ENCODE measurements at places on chromosomes 13 and 19.

GRCh38 chr19:18156268-18156667, 3.3 kb downstream of the PIK3R2 start:
- DNase-seq, result no peak

- DNase-seq, result no peak
These were observed 32.8 kb upstream of the URI1 start for GRCh38 chr19:29908963-29909944.

DNA sequence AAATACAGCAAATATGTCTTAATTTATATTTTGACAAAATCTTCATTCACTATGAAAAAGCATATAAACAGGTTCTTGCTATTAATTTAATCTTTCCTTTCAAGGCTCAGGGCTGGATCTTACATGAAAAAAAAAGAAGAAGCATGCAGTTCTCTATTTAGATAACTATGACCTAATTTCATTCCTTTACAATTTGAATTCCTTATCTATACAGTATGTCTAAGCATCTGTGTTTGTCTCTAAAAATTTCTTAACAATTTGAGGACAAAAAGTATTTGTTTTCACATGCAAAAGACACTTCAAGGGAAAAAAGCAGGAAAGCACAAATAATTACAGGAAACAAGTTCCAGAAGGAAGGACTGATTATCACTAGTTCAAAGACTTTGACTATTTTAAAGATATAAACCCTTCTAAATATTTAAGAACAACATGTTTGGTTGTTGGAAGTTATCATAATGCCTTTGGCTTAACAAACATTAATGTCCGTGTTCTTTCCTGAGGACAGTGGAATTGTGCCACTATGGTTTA, 157.5 kb downstream of the TBC1D4 start:
- DNase-seq, result no peak

DNA sequence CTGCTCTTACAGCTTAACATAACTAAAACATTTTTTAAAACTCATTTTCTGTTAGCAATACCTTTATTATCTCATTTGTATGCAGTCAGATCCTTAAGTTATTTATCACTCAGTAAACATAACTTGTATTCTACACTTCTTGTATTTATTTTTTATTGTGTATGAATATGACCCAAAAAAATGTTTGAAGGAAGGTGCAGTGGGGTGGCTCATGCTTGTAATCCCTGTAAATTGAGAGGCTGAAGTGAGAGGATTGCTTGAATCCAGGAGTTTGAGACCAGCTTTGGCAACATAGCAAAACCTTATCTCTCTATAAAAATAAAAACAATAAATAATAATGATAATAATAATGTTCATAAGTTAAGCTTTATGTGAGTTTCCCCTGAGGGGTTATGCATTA, 1004.8 kb downstream of the SLITRK5 start:
- no peak for DNase-seq

GRCh38 chr19:9883231-9883758, 48.2 kb downstream of the PIN1 start:
- DNase-seq, result no peak

DNA sequence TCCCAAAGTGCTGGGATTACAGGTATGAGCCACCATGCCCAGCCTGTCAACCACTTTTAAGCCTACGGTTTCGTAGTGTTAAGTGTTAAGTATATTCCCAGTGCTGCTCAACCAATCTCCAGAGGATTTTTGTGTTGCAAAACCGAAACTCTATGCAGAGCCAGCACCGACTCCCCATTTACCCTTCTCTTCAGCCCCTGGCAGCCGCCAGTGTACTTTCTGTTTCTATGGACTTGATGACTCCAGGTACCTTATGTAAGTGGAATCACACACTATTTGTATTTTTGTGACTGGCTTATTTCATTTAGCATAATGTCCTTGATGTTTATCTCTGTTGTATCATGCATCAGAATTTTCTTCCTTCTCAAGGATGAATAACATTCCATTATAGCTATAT, 1.1 kb downstream of the SULT2A1 start:
- no peak for DNase-seq

DNA sequence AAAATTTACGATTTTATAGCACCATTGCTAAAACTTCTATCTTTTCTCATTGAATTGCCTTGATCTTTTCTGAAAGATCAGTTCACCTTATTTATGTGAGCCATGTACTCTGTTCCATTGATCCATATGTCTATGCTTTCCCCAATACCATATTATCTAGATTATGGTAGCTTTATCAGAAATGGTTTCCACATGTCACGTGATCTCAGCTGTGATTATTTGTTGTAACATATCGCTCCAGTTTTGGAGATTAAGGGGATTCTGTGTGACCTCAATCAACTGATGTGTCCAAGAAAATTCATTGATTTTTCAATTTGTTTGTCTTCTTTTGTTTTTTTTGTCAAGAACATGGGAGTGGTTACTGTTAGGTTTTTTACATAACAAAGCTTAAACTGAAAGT, 1114.5 kb upstream of the ATXN8OS start:
- no peak for DNase-seq

GRCh38 chr13:44540761-44541434, 35.2 kb downstream of the TSC22D1 start:
- DNase-seq, result no peak

DNA sequence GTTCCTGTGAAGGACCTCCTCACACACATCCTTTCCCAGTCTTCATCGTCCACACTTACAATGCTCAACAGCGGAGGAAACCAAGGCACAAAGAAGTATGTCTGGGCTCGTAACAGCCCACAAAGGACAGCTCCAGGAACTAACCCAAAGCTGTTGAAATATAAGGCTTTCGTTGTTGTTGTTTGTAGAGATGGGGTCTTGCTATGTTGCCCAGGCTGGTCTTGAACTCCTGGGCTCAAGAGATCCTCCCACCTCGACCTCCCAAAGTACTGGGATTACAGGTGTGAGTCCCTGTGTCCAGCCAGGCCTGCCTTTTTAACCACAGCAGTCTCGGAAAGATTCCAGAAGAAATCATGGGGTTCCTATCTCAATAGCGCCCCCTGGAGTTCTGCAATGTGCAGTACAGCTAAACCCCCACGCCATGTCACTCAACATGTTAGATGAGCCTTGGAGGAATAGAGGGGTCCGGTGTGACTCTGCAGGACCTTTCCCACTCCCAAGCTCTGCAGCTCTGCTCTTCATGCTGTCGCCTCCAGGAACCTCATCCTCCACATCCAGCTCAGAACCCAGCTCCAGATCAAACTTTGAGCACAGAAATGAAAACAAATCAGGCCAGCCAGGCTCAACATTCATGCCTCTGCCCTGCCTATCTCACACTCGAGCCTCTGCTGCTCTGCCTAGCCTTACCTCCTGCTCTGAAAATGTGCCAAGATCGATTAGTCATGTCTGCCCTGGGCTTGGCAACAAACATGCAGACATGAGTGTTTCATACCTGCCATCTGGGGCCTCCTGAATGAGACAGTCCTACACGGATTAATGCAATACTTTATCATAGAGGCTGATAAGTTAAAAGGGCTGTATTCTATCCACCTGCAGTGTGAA, 7.5 kb downstream of the PLA2G4C start:
- no peak for DNase-seq

DNA sequence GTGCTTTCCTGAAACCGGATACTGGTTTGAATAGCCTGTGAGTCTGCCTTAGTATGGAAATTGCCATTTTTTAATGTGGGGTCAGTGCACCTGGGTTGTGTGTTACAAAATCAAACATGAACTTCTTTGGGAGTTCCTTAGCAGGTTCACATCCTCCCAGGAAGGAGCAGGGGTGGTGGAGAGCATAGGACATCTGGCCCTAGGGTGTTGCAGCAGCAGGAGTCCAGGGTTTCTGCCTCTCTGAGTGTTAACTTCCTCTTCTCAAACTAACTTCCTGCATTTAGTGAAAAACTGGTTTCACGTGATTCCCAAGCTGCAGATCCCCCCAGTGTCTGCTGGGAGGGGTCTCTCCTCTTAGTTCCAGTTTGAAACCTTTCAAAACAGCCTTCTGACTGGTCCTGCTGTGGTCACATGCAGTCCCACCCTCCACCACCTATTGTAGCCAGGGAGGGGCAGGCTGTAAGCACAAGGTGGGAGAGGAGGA, 7.2 kb downstream of the RNASEH2B start:
- no peak for DNase-seq

DNA sequence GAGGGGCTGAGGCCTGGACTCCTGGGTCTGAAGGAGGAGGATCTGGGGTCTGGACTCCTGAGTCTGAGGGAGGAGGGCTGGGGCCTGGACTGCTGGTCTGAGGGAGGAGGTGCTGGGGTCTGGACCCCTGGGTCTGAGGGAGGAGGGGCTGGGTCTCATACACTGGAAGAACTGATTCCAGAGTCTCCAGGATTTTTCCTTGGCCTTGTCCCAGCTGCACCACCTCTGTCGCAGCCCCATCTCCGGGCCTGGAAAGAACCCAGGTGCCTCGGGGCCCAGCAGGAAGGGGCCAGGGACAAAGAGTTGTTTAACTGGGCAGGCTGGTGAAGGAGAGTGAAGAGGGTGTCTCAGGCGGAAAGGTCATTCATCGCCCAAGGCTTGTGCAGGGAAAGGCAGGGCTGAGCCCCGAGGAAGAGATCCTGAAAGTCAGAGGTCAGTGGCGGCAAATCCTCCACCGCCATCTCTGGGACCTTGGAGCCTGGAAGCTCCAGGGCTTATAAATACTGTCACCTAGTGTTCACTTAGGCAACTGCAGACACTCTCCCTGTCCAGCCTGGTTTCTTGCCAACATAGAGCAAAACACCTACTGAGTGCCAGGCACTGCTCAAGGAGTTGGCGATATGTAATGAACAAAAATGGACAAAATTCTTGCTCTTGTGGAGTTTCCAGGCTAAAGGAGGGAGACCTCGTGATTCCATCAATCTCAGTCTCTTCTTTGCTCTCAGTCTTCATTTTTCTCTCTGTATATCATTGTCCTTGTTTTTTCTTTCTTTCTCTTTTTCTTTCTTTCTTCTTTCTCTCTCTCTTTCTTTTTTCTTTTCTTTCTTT, 4.4 kb upstream of the KCNN4 start:
- DNase-seq, result no peak

GRCh38 chr19:20333508-20333907, 166.5 kb downstream of the ZNF486 start:
- no peak for DNase-seq

DNA sequence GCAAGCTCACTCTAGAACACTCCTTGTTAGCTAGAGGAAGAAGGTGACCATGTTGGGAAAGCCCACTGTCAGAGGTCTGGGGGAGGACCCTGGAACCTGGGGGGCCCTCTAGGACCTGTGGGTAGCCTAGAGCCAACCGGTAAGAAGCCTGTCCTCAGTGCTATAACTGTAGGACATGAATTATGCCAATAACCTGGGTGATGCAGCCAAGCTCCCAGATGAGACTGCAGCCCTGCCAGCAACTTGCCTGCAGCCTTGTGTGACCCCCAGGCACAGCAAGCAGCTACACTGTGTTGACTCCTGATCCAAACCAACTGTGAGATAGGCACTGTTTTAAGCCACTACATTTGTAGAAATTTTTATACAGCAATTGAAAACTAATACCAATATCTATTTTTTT, 122.3 kb downstream of the MIPEP start:
- no peak for DNase-seq

DNA sequence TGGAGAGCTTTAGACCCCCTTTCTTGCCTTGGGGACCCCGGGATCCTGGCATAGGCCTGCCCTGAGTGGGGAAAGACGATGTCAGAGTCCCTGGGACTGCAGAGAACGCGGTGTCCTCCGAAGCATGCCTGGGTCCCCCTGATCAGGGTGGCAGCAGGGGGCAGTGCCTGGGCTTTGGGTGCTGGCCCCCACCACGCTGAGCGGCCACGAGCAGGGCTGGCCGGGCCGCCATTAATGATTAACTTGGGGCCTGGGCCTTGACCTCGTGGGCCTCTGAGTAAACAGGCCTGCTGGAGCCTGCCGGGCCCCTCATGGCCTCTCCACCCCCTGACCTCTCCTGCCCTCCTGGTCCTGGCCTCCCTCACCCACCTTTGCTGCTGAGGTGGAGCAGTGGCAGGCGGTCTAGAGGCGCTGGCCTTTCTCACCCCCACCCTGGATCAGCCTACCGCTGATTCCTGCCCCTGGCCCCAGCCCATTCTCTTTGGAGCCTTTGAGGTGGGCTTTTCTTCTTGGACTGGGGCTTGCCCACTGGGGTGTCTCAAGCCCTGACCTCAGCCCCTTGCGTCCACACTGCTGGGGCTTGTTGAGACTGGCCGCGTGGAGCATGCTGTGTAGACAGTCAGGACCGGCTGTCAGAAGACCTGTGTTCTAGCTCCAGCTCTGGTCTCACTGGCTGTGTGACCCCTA, 26.3 kb downstream of the CEBPA start:
- no peak for DNase-seq

DNA sequence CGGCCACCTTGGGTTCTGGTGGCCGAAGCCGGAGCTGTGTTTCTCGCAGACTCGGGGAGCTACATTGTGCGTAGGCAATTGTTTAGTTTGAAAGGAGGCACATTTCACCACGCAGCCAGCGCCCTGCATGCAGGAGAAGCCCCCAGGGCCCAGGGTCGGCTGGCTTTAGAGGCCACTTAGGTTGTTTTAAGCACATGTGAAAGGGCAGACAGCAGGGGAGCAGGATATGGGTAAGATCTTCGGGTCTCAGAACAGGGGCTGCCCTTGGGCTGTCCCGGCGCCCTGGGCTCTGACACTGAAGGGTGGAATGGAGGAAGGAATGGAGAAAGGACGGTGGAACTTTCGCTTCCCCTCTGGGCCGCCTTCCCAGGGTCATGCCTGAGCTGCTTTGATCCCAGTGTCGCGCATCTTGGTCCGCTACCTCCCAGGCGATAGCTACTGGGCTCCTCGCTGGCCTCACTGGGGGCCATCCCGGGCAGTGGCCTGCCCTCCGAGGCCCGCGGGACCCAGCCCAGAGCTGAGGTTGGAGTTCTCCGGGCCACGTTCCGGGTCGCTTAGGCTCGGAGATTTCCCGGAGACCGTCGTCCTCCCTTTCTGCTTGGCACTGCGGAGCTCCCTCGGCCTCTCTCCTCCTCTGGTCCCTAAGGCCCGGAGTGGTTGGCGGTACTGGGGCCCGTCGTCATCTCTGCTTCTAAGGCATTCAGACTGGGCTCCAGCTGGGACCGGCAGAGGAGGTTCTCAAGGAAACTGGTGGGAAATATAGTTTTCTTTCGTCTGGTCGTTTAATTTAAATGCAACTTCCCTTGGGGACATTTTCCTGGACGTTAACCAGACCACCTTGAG, 4.3 kb upstream of the POU4F1 start:
- no peak for DNase-seq

Measured in hypothalamus (tissue), 51 donors.